Smooth muscle cell of the brain vasculature (primary cell): ENCODE measurements at places on chromosomes 3 and 15.

DNA sequence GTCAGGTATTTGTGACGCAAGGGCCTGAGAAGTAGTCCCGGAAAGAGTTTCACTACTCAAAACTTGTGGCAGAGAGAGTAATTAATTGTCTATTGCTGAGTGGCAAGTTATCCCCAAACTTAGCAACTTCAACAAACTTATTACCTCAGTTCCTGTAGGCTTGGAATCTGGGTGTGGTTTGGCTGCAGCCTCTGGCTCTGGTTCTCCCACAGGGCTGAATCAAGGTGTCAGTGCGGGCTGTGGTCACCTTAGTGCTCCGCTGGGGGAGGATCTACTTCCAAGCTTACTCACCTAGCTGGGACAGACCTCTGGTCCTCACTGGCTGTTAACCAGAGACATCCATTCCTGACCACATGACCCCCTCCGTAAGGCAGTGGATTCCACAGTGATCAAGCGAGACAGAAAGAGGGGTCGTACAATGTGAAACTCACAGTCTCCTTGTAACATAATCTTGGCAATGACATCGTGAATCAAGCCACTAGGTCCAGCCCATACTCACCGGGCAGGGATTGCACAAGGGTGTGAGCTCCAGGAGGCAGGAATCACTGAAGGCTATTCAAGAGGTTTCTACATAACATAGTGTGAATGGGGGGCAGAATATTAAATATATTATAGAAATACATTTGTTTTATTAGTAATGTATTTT is 138.3 kb downstream of the RYR3 start:
- no peak for DNase-seq

- DNase-seq, result no peak
These were observed 76.4 kb downstream of the AKAP13 start for GRCh38 chr15:85456798-85457197.

DNA sequence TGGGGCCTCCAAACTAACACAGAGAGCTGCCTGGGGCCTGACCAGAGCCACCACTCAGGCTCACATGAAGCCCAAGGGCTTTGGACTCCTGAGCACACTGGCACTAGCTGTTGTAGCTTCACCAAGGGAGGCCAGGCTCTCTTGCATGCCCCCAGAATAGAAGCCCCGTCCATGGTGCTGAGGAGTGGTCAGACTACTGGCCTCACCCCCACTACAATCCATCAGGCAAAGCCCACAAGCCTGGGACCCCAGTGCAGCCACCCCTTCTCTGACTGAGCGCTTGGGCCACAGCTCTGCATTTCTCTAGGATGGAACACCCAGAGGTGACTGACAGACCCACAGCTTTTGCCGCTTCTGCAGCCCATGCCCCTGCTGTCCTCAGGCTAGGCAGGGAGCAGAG is 180.8 kb downstream of the PYDC2 start:
- DNase-seq, result no peak

GRCh38 chr3:156180077-156180476 is 59.7 kb downstream of the KCNAB1 start:
- DNase-seq, result no peak

DNA sequence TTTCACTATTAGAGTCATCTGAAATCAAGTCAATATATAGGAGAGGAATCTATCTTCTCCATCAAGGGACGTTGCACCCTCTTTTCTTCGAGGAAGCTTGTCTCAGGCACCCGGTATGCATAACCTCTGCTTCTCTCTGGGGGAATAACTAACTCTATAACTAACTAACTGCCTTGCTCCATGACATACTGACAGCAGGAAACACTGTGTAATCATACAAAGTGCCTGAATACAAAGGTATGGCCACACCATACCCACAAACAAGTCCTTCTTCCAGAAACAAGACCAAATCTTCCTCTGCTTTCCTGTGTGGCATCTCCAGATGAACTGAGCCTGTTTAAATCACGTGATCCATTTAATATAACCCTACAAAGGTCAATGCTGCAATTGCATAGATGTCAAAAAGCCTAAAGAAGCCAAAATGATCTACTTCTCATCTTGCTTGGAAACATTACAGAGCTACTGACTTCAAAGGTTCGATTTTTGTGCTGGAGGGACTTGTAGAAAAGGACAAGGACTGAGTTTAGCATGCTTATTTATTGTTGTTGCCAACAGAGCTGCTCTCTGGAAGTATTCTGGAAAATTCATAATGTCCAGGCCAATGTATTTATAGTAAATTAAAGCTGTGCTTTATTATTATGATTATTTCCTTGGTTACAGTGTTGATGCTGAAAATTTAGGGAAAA is 380.5 kb downstream of the FOXP1 start:
- DNase-seq, result no peak

DNA sequence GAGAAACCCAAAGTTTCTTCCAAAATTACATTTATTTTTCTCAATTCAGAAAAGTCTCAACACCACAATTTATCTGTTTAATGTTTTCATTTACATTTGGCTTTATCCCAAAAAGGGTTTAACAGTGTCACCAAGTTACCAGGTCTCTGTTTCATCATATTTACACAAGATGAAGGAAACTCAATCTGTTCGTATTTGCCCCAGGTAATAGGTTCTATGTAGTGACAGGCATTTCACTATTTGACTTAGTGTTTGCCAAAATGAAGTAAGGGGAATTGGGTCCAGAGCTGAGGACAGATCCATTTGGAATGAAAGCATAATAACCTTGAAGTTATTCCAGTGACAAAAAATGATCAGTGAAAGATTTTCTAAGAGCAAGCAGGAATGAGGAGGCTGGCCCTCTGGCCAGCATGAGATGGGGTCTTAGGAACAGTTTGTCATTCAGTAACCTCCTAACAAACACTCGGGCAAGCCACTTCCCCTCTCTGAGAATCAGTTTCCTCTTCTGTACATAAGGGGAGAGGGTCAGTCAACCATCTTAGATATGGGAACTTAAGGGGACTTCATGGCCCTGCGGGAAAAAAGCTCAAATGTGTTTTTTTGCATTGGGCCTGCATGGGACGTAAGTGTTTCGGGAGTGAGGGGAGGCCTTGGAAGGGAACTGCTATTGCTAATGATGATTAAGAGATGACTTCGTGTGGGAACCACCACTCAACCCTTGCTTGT is 31.8 kb downstream of the UMPS start:
- no peak for DNase-seq

DNA sequence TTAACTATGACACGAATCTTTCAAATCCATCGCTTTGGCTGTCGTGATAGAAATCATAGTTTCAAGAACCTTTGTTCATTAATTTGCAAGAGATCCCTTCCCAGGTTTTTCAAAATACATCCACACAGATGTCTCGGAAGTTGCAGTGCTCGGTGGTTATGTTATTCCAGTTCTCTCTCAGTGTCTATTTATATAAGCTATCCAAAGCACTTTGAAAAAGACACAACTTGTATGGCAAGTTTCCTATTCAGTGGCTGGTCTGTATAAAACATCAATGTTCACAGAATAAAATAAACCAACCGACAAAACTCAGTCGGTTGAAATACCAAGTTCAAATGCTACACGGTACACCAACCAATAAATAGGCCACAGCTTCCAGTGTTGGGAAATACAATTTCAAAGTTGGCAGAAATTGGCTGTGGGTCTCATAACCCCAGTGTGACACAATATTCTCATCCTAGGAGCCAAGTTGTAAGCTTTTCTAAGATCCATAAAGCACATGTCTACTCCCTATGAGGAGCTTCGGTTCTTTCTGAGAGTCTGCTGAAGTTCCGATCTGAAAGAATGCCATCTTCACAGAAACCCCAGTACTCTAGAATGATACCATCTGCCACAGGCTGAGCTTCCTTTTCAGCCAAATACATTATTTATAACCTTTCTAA is 23.7 kb downstream of the SATB1 start:
- DNase-seq, result no peak

GRCh38 chr3:115986555-115987207 is 363.4 kb downstream of the GAP43 start:
- no peak for DNase-seq

DNA sequence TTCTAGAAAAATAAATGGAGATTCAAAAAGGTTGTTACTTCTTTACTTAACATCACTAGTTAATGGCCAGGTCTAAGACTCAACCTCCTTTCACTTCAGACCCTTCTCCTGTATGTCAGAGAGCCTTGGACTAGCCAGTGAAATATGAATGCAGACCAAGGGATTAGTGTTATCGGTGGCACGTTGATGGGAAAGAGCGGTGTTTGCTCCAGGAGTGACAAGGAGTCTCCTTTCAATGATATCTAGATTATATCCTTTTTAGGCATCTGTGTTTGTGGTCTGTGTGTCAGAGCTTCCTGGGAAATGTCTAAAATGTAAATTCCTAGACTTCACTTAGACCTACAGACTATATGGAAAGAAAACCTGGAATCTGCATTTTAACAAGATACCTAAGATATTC is 658.0 kb upstream of the KCNMB2 start:
- DNase-seq, result no peak

- no peak for DNase-seq
These were observed 162.7 kb upstream of the MEIS2 start for GRCh38 chr15:37262922-37263608.

- DNase-seq, result no peak
These were observed 20.8 kb downstream of the NBEAL2 start for GRCh38 chr3:47000198-47000815.

GRCh38 chr3:49707113-49707480 is 12.4 kb downstream of the AMIGO3 start:
- no peak for DNase-seq
